NB4 (cell line): ENCODE measurements at places on chromosomes 2 and 18.

DNA sequence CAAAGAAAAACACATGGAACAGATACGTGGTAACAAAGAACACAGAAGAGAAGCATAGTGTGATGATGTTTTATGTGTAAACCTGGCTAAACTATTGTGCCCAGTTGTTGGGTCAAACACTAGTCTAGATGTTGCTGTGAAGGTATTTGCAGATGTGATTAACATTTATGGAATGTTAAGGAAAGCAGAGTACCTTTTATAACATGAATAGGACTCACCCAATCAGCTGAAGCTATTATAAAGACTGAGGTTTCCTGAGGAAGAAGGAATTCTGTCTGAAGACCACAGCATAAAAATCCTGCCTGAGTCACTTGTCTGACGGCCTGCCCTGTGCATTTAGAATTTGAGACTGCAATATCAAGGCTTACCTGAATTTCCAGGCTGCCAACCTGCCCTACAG is 253.1 kb downstream of the DYM start:
- no peak for DNase-seq

GRCh38 chr2:213022987-213023386 is 128.4 kb downstream of the IKZF2 start:
- DNase-seq, result no peak

GRCh38 chr2:7508296-7508943 is 591.2 kb downstream of the RNF144A start:
- DNase-seq, result no peak

- peak; percentile 47 for DNase-seq
Observed at GRCh38 chr2:206457188-206457634, 13.9 kb downstream of the ADAM23 start.

DNA sequence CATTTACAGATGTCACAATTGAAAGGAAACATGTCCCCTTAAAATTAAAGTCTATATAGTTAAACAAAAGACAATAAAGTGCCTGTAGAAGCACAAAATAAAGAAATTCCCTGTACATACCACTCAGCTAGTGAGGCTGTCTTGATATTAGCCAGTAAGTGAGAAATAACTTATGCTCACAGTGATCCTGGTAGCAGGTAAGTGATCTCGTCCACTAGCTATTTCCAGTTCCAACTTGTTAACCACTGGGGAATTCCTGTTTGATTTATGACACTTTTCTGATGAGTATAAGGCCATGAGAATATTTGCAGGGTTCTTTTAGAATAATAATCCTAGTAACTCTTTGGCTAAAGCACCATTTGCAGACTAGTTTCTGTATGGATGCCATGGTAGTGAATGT is 127.9 kb upstream of the PGAP1 start:
- no peak for DNase-seq

DNA sequence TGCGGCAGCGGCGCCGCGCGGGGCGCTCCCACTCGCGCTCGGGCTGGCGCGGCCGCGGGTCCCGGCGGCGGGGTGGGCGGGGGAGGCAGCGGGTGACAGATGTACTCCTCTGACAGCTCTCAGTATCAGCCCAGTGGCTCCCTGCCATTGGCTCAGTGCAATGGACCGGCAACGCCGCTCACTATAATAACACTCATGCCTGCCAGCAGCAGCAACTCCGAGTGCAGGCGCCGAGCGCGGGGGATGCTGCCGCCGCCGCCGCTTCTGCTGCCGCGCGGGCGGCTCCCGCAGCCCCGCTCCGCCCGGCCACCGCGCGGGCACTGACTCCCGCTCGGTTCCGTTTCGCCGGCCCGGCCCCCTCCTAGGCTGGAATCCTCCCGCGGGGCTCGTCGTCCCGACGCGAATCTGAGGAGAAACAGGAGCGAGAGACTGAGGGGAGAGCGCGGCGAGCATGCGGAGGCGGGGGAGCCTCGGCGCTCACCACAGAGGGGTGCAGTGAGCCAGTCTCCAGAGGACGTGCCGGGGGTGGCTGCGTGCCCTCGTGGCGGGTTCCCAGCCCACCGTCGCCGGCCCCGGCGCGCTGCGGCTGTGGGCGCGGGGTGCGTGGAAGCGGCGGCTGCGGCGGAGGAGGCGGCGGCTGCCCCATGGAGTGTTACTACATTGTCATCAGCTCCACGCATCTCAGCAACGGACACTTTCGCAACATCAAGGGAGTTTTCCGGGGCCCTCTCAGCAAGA is at the start of gene ZNF804A:
Gene ZNF804A, plus strand, starts transcription at position 214 of the 738 bp plus-strand sequence. Its CDS starts 431 bp downstream, at position 645.
- DNase-seq, result peak; percentile 93
